ENCODE measurements at places on chromosomes 3 and 15.

GRCh38 chr3:190645932-190646460, 132.1 kb downstream of the IL1RAP start:
- DNase-seq, result no peak

- DNase-seq, result no peak
These were observed 482.3 kb upstream of the NECTIN3 start for GRCh38 chr3:110589341-110589740.

- DNase-seq, result no peak
These were observed 51.5 kb downstream of the ALDH1A2 start for GRCh38 chr15:58014040-58014439.

- DNase-seq, result no peak
These were observed 296.6 kb upstream of the MME start for GRCh38 chr3:154783521-154783931.

GRCh38 chr3:111237946-111238345, 166.3 kb downstream of the NECTIN3 start:
- DNase-seq, result no peak

- DNase-seq, result no peak
These were observed 101.7 kb upstream of the EIF1B start for GRCh38 chr3:40207796-40208195.

- no peak for DNase-seq
These were observed 120.7 kb downstream of the ANP32A start for GRCh38 chr15:68699881-68700454.

- no peak for DNase-seq
These were observed 104.3 kb upstream of the TSC22D2 start for GRCh38 chr3:150303768-150304167.

Data from HTR-8/SVneo (cell line).